ENCODE measurements at places on chromosomes 11 and 22.

DNA sequence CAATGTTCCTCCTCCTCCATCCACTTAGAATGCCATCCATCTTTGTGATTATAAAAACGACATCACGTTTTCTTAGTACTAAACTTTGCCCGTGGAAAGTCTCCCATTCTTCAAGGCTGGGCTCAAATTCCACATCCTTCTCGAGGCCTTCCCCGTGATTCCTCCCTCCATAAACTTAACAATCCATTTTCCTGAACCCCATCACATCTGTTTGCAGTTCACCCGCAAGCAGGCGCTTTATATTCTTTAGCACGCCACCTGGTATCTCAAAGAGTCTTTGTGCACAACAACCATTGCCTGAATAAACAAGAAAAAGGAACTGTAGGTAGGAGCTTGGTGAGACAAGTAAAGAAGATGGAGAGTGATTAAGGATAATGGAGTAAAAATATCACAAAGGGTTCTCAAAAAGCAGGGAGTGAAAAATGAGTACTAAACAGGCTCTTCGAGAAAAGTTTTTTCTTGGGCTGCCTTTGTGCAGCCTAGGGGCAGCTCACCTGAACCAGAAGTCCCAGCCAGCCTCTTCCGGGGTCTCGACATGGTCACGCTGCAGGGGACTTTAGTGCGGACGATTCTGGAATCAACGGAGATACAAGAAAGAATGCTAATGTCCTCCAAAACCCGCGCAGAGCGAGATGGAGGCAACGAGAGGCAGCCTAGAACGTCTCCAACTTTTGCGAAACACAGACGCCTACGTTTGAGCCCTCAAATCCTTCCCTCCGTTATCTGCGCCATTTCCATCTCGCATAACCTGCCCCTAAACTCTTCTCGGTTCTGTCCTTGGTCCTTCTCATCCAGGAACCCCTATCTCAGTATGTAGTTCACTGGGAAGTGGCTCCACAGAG, 585 bp downstream of the THYN1 start:
- DNase-seq, result peak; percentile 57

- no peak for DNase-seq
These were observed 293.2 kb downstream of the NTM start for GRCh38 chr11:131663405-131664200.

- no peak for DNase-seq
These were observed 452 bp downstream of the BIRC3 start for GRCh38 chr11:102317768-102318103.

GRCh38 chr11:102770191-102770590, 10.2 kb downstream of the MMP10 start:
- DNase-seq, result no peak

DNA sequence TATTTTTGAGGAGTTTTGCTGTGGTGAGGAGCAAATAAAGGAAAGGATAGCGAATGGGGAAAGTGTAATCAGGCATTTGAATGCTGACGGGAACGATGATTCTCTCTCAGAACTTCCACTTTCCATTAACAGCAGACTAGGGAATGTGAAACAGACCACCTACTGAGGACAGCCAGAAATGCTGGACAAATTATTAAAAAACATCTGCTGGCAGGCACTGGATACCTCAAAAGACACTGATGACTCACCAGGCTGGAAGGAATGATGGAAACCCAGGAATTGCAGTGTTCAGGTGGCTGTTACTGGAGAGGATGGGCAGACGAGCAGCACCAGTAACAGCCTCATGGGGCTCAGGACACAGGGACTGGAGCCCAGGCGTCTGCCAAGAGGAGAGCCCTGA, 33.4 kb downstream of the PLA2G6 start:
- no peak for DNase-seq

DNA sequence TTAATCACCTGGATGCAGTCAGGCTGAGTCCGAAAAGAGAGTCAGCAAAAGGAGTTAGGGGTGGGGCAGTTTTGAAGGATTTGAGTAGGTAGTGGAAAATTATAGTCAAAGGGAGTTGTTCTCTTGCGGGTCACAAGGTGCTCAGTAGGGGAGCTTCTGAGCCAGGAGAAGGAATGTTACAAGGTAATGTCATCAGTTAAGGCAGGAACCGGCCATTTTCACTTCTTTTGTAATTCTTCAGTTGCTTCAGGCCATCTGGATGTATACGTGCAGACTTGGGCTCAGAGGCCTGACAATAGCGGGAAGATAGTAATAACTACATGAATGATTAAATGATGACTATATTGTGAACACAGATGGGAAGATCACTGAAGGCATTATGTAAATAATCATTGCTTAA, 6.2 kb downstream of the SC5D start:
- DNase-seq, result no peak

DNA sequence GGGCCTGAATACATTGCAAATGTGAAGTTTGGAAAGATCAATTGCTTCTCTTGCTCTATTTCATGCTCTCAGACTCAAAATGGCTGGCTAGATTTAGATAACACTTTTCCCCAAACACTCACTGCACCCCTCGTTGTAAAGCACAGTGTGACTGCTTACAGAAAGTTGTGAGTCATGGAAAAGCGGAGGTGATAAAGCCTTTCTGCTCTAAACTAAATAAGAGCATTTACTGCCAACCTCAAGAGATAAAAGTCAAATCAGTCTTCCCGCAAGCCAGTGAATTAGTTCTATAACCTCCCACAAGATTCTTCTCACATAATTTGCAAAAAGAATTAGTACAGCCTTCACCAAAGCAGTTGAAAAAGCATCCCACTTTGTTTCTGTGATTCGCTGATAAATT, 168.7 kb downstream of the WT1 start:
- DNase-seq, result no peak

- DNase-seq, result no peak
These were observed 789.8 kb upstream of the API5 start for GRCh38 chr11:42521994-42522393.

DNA sequence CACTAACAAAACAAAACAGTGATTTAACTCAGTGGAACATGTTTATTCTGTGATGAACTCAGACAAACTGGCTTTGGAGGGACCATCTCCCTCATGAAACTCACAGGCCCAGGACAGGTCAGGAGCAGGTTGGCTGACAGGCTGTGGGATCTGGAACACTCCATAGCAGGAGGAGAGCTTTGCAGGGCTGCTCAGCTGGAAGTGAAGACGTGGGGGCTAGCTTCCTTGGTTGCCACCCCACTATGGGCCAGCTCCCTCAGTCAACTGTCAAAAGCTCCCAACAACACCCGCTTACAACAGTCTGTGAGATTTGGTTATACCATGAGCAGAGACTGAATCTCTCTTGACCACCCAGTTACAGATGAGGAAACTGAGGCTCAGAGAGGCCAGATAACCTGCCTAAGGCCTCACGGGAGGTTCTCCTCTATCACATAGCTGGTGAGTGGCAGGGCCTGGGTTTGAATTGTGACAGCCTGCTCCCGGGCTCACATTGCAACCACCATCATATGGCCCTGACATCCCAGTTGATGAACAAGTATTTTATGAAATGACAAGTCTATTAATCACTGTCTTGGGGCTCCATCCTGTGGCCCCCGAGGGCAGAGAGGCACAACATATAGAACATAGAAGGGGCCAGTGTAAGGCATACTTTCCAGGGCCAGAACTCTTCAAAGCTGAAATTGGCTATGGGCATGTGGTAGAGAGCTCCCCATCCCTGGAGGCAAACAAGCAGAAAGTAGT, 473.4 kb downstream of the MN1 start:
- peak; percentile 34 for DNase-seq

All from ecto neural progenitor cell (in vitro differentiated cells).